Forelimb muscle (tissue), 1 donor: ENCODE measurements at places on chromosomes 7 and 10. TPM values are rescaled to one million over a fixed set of nuclear protein-coding genes. Genes with fewer than 3 reads are reported as not detected.

DNA sequence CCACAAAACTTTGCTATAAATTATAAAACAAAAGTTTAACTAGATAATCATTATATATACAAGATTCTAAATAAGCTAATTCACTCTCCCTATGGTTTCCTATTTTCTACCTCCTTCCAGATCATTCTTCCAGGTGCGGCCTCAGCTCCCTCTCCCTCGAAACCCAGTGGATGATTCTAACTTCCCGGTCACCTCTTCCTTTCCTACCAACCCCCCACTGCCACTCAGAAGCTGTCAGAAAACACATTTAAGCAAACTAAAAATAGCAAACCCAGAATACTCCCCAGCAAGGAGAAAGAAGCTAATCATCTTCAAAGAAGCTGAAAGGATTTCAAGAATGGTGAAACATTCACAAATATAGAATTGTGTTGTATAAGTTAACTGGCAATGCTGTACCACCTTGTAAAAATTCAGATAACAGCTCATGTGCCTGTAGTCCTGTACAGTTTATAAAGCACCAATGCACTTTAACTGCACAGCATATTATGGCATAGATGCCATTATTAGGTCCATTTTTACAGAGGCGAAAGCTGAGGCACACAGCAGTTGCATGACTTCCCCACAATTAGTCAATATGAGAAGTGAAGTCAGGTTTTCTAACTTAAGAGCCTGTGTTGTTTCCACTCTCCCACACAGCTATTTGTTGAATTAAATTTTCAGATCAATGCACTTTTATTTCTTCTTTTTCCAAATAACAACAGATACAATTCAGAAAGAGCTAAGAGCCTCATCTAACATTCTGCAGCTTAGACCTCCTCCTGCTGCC is 13.7 kb upstream of the DNTT start:
- DNase-seq = no peak

DNA sequence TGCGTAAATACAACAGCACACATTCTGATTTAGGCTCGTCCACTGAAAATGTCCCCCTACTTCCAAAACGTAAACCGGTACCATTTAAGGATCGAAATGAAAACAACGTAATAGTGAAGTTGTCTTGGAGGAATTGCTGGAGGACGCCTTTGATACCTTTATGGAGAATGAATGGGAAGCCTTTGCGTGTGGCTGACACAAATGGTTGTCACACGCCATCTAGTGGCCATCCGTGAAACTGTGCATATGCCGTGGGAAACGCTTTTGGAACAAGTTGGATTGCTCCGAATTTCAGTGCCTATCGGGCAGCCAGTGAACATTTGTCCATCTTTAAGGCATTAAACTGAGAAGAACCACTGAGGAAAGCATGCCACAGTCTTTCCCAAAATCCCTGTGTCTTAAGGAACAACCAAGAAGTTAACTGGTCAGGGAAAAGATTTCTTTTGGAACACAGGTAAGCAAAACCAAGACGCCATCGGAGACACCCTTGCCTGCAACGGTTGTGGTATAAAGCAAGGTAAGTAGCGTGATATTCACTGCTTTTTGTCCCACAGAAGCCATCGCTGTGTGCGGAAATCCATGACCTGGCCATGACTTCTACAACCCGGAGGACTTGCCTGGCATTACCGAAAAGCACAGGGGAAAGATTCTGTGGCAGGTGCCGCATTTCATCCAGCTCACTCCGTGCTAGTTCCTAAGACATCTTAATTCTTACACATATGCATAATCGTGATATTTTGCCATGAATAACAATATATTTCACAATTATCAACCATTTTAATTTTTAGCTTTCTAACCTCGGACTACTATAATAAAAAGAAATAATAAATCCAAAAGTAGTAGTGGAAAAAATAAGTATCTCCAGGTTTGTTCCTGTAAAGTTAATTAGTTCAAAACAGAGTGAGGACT is 100.6 kb downstream of the FAM204A start:
- peak; percentile 78 for DNase-seq

GRCh38 chr10:99234791-99235657 is 628 bp downstream of the HPSE2 start:
- no peak for DNase-seq

- peak; percentile 90 for DNase-seq
Measured at GRCh38 chr10:90306187-90306586, 551.7 kb downstream of the HTR7 start.

- no peak for DNase-seq
Measured at GRCh38 chr10:8158193-8159071, 103.9 kb downstream of the GATA3 start.

DNA sequence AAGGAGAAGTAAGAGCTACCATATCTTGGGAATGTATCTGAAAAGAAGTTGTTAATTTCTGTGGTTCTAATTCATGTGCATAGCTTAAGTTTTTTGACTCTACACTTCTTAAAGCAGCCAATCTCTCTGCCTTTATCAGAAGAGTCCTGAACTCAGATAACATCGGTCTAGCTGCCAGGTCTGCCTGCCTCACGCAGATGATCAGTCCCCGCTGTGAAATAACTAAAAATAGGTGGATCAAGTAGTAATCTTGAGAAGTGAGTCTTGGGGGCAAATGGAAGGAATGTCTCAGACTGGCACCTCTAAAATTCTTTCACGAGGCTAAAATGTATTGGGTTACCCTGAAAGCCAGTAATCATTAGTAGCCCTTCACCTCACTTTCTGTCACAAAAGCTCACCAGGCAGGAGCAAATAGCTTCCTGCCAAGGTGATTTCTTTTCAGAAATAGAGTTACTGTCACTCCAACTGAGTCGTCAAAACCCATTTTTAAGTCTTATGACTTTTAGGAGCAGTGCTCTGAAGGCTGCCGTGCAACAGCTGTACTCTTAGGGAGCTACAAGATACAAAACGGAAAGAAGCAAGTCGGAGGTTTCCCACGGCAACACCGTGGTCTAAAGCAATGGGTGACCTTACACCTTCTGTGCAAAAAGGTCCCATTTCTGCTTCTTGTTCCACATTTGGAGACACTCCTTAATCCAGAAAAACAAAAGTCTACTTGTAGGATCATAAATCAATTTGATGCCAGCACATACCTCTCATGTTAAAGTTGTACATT is 85.2 kb downstream of the ABCB5 start:
- DNase-seq = no peak

DNA sequence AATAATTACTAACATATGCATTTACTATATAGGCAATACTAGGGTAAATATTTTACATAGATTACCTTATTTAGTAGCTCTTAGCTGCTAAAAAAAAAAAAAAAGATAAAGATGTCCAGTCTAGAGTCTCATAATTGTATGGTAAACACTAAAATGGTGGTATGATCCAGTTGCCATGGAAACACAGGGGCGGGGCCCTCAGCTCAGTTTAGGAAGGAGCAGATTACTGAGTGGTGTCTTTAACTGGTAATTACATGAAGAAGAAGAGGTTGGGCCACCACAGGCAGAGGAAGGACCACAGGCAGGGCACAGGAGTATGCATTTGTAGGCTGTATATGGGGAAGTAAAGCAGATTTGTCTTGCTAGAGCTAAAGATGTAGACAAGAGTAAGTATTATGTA is 43.7 kb downstream of the ITGB8 start:
- no peak for DNase-seq

DNA sequence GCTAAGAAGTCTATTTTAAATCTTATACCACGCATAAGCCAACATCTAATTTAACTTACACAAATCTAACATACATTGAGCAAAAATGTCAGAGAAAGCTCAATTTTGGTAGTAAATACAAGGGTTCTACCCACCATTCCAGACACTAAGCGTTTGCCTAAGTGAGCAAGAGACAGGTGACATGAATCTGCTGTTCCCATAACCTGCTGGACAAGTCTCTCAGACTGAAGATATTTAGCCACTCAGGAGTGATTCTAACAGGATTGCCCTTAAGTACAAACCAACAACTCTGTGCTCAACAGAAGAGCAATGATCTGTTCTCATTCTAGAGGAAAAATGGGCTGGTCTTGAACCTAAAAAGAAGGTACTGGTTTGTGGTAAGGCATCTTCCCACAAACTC is 18.8 kb downstream of the EZH2 start:
- DNase-seq = no peak

- DNase-seq = no peak
Measured at GRCh38 chr7:126667742-126668366, 584.9 kb downstream of the GRM8 start.

- no peak for DNase-seq
Measured at GRCh38 chr7:69182596-69183467, 415.4 kb upstream of the AUTS2 start.

DNA sequence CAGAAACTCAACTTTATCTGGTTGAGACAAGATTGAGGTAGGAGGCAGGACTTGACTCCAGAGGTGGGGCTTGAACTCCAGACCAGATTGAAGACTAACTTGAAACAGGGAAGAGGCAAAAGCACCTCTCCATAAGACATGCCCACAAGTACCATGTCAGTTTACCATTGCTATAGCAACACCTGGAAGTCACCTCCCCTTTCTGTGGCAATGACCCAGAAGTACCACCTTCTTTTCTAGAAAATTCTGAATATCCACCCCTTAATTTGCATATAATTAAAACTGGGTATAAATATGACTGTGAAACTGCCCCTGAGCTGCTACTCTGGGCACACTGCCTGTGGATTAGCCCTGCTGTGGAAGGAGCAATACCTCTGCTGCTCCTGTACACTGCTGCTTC is 4.9 kb upstream of the TOMM7 start:
- no peak for DNase-seq

GRCh38 chr10:103699611-103700435 is 155.6 kb downstream of the SH3PXD2A start:
- DNase-seq = no peak

DNA sequence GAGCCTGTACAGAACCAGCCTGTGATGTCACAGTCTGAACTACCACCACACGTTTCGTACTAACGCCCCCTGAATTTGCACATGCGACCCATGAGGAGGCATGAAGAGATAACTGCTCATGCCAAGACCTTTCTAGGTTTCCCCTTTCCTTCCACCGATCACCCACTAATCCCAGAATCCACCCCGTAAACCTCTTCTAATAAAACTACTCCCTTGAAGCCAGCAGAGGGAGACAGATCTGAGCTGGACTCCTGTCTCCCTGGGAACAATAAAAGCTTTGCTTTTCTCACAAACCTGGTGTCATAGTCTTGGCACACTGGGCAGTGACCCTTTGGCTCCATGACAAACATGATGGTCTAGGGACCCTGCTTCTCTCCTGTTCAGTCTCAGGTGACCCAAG is 144.5 kb downstream of the FRMD4A start:
- DNase-seq = no peak

GRCh38 chr10:132527339-132528063 is 10.1 kb upstream of the INPP5A start:
- no peak for DNase-seq

GRCh38 chr7:27763983-27764508 is 24.1 kb downstream of the TAX1BP1 start:
- DNase-seq = no peak

DNA sequence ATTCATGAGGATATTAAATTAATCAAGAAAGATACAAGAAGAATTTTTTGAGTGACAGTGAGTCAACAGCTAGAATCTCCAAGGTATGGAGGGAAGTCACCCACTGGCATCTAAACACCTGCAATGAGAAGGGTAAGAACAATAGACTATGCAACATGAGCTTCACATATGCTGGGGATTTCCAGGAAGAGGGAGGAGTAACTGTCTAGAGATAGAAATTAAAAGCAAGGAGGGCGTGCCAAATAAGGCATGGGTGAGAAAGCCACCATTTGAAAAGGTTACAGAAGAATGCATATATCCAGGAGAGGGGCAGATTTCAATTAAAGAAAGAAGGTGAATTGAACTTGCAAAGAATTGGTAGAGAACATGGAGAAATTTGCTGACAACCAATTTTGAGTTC is 365.7 kb downstream of the GPR37 start:
- DNase-seq = no peak

GRCh38 chr7:41185851-41186250 is 517.0 kb downstream of the INHBA start:
- no peak for DNase-seq

- no peak for DNase-seq
Measured at GRCh38 chr7:114419441-114420272, 5.0 kb downstream of the FOXP2 start.

DNA sequence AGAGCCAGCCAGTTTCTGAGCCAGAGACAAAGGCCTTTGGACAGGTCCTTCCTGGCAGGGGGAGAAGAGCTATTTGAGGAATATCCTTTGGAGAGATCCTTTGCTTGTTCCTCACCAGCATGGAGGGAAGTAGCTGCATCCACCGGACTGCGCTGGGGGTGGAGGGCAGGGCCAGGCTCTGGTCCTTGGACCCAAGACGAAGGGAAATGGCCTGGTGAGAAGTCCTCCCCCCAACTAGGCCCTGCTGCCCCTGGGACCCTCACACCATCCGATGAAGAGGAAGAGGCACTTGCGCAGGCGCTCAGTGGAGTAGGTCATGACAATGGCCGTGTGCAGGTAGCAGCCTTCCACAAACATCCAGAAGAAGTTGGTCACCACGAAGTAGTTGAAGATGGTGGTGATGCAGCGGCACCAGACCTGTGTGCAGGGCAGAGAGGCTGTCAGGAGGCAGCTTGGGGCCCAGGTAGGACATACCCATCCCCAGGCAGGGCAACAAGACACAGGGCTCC is 19.8 kb downstream of the CRHR2 start:
- DNase-seq = no peak

- no peak for DNase-seq
Measured at GRCh38 chr7:49344556-49344955, 420.2 kb downstream of the CDC14C start.

DNA sequence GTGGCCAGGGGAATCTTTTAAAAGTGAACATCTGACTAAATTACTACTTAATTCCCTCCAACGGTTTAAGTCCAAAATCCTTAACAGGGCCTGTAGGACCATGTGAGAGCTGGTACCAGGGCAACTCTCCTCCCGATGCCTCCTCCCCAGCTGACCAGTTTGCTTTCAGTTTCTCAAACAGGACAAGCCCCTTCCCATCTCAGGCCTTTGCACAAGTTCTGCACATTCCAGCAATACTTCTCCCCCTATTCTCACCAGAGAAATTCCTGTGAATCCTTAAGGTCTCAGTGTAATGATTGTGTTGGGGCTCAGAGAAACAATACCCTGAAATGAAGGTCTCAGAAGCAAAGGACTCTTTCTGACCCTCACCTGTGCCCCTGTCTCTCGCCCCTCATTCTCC is 8.0 kb upstream of the CALHM1 start:
- DNase-seq = no peak

GRCh38 chr10:121753726-121754476 is 155.7 kb upstream of the FGFR2 start:
- DNase-seq = no peak

- no peak for DNase-seq
Measured at GRCh38 chr7:129008645-129009414, 46.1 kb downstream of the TNPO3 start.

- no peak for DNase-seq
Measured at GRCh38 chr7:15750727-15751126, 64.2 kb upstream of the MEOX2 start.

Gene CHAT
- not detected for polyA plus RNA-seq

Gene CXCL12
- 206 TPM for polyA plus RNA-seq

Gene SEMA3D
- polyA plus RNA-seq = 11.0 TPM

Gene CCDC7
- 3.1 TPM for polyA plus RNA-seq

Gene MOSPD3
- 17.1 TPM for polyA plus RNA-seq

Gene PIP
- polyA plus RNA-seq = not detected

Gene MYL10
- polyA plus RNA-seq = 23.1 TPM
